ENCODE measurements at places on chromosomes 6 and 20. TPM values are rescaled to one million over a fixed set of nuclear protein-coding genes. Genes with fewer than 3 reads are reported as not detected.

ZNF311 gene
- 1.2 TPM for polyA plus RNA-seq

ELOVL5 gene
- 20.1 TPM for polyA plus RNA-seq

UTRN gene
- polyA plus RNA-seq = 9.8 TPM

MYB gene
- 2.5 TPM for polyA plus RNA-seq

C2 gene
- polyA plus RNA-seq = 1.3 TPM

EYA4 gene
- polyA plus RNA-seq = 0.02 TPM

CD2AP gene
- polyA plus RNA-seq = 12.9 TPM

SLC22A7 gene
- polyA plus RNA-seq = not detected

ADTRP gene
- 0.35 TPM for polyA plus RNA-seq

TFAP2A gene
- polyA plus RNA-seq = 28.8 TPM

PBOV1 gene
- polyA plus RNA-seq = not detected

SOBP gene
- 0.84 TPM for polyA plus RNA-seq

LPIN3 gene
- 26.4 TPM for polyA plus RNA-seq

RPN2 gene
- 41.5 TPM for polyA plus RNA-seq

PLCB4 gene
- polyA plus RNA-seq = 1.9 TPM

COL20A1 gene
- not detected for polyA plus RNA-seq

LY6G6F gene
- not detected for polyA plus RNA-seq

MEP1A gene
- not detected for polyA plus RNA-seq

HLA-DRB5 gene
- polyA plus RNA-seq = 0.08 TPM

SLC13A3 gene
- 0.22 TPM for polyA plus RNA-seq

GMPR gene
- 1.9 TPM for polyA plus RNA-seq

FAM83B gene
- 2.7 TPM for polyA plus RNA-seq

SRSF12 gene
- polyA plus RNA-seq = 0.41 TPM

APOBEC2 gene
- polyA plus RNA-seq = not detected

CRYBG1 gene
- 74.9 TPM for polyA plus RNA-seq

APCDD1L gene
- 0.06 TPM for polyA plus RNA-seq

HCRTR2 gene
- polyA plus RNA-seq = not detected

EHMT2 gene
- polyA plus RNA-seq = 27.2 TPM

TNFRSF6B gene
- 15.2 TPM for polyA plus RNA-seq

PPP1R10 gene
- polyA plus RNA-seq = 23.5 TPM

TRIM15 gene
- polyA plus RNA-seq = not detected

TRAPPC3L gene
- polyA plus RNA-seq = not detected

PERP gene
- polyA plus RNA-seq = 680 TPM

SLC24A3 gene
- 7.3 TPM for polyA plus RNA-seq

DEF6 gene
- 38.6 TPM for polyA plus RNA-seq

HECA gene
- polyA plus RNA-seq = 11.2 TPM

SIRPD gene
- not detected for polyA plus RNA-seq

TMEM217 gene
- 5.4 TPM for polyA plus RNA-seq

NRM gene
- 14.2 TPM for polyA plus RNA-seq

RNGTT gene
- polyA plus RNA-seq = 3.9 TPM

TINAG gene
- not detected for polyA plus RNA-seq

FAXC gene
- polyA plus RNA-seq = 4.8 TPM

MYCT1 gene
- polyA plus RNA-seq = 1.5 TPM

EPHA7 gene
- 0.84 TPM for polyA plus RNA-seq

PROKR2 gene
- polyA plus RNA-seq = not detected

SOX4 gene
- 6.1 TPM for polyA plus RNA-seq

CD93 gene
- 2.8 TPM for polyA plus RNA-seq

TCP11 gene
- polyA plus RNA-seq = not detected

ASIP gene
- 0.07 TPM for polyA plus RNA-seq

TFAP2D gene
- polyA plus RNA-seq = not detected

EZR gene
- 257 TPM for polyA plus RNA-seq

TSHZ2 gene
- 4.6 TPM for polyA plus RNA-seq

TCP1 gene
- 71.3 TPM for polyA plus RNA-seq

TMC2 gene
- not detected for polyA plus RNA-seq

MCHR2 gene
- polyA plus RNA-seq = not detected

RAB44 gene
- 0.21 TPM for polyA plus RNA-seq

SCRT2 gene
- not detected for polyA plus RNA-seq

PLEKHG1 gene
- polyA plus RNA-seq = 8.1 TPM

GPX5 gene
- polyA plus RNA-seq = not detected

All from esophagus (tissue), 2 donors.